BE2C (cell line): ENCODE measurements at places on chromosomes 4 and X.

DNA sequence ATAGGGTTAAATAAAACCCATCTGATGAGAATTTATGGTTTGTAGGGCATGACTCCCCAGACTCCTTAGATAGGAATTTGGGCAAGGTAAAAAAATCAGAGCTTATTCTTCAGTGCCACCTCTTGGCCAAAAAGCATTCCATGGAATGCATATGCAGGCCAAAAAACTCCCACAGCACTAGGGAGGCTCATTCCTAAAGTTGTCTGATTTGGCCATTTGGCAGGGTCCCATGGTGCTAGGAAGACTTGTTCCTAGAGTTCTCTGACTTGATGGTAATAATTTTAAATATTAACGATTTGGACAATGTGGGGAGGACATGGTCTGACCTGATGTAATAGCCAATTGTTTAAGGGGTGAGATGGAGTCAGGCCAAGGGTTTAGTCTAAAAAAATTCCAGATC, 93.0 kb downstream of the SPIN4 start:
- DNase-seq, result no peak

DNA sequence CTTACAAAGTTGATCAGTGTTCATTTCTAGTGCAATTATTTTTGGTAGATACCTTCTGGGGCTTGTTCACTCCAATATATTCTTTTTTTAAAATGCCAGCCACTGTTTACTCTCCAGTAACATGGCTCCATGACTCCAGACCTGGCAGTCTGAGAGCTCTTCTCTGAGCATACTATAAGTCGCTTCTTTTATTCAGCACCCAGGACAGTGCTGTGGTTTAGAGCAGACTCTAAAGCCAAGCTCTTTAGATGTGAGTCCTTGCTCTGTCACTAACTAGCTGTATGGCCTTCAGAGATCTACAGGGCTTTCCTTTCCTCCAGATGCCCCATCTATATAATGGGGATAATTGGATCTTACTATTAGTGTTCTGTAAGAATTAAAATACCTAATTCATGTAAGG, 200.2 kb upstream of the FAM241A start:
- no peak for DNase-seq

DNA sequence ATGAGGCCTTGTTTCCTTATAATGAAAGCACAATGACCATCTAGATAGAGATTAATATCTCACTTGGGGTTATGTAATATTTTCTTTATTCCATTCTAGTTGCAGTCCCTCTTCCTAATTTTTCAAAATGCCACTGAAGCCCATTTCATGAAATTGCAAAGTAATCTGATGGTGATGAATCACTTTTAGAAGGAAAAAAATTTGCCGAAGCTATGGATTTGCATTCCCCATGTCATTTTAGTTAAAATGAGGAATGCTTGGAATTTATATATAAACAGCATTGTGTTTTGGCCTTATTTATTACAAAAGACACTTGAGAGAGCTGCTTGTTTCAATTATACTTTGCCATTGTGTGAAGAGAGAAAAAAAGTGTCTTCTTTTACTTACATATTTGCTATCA, 241.7 kb upstream of the TEX13A start:
- no peak for DNase-seq

DNA sequence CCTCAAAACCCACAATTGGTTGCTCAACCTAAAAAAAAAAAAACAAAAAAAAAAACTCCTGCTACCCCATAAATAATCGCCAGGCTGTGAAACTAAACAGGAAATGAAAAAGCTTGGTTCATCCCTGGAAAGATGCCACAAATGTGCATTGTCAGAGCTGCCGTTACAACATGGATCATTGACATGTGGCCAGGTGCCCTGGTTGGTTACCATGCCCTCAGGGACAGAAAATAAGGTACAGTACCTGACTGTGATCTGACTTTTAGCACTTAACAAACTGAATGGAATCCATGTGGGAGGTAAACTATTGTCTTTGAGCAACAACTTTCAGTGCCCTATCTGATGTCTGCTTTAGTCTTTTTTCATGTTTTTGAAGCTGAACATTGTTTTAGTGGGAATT, 118.0 kb upstream of the RPL34 start:
- DNase-seq, result no peak
